ENCODE measurements at places on chromosomes 4 and X.

- DNase-seq, result no peak
Observed at GRCh38 chrX:6026980-6027379, 201.7 kb downstream of the NLGN4X start.

GRCh38 chr4:101669832-101670188, 120.7 kb upstream of the BANK1 start:
- no peak for DNase-seq

- DNase-seq, result no peak
Observed at GRCh38 chr4:151173871-151174270, 74.4 kb downstream of the RPS3A start.

DNA sequence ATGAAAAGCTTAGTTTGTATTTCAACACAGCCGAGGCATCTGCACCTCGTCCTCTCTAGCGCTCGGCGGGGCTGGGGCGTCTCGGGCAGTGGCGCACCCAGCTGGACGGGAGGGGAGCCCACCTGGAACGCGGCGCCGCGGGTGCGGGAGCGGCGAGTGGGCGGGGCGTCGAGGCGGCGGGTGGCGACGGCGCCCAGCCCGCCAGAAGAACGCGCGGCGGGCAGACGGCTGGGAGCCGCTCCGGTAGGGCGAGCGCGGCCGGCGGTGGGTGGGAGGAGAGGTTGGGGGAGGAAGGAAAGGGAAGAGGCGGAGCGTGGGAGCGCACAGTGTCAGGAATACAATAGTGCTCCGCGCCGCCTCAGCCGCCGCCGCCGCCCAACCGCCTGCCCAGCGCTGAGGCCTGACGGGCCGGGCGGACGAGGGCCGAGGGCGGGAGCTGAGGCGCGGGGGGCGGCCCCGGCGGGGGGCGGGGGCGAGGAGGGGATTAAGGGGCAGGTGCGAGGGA, at the start of gene JADE3:
Gene JADE3 (plus strand): TSS at position 324 of the 505 bp plus-strand sequence. CDS start 72,474 bp downstream, outside the sequence.
- DNase-seq, result no peak

DNA sequence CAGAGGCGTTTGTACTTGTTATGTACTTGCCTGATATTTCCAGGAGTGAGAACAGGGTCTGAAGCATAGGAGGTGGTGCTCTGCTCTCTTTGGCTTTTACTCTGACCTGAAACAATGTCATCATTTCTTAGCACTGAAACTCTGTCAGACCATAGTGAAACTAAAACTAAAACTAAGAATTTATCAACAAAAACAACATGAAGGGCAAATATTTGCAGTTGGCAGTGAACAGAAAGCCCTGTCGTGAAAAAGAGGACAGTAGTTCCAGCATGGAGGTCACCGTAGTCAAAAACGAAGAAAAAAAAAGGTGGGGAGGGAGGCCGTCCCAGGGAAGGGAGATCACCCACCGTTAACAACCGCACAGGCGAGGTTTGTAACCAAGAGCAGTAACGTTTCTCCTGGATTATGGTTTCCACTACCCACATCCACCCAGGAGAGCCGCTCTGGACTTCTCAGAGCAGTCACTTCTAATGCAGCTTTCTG, 97.5 kb downstream of the ANK2 start:
- DNase-seq, result no peak

GRCh38 chr4:189136462-189136861, 804.2 kb upstream of the FRG1 start:
- DNase-seq, result no peak

GRCh38 chr4:185211035-185211434, 1.6 kb downstream of the SNX25 start:
- DNase-seq, result no peak

GRCh38 chr4:89586864-89587263, 250.1 kb downstream of the SNCA start:
- peak; percentile 5 for DNase-seq

- DNase-seq, result no peak
Observed at GRCh38 chr4:4387531-4388310, 819 bp downstream of the NSG1 start.

Data from AG09309 (cell line).